NCI-H1048 (cell line): ENCODE measurements at places on chromosomes 4 and X.

DNA sequence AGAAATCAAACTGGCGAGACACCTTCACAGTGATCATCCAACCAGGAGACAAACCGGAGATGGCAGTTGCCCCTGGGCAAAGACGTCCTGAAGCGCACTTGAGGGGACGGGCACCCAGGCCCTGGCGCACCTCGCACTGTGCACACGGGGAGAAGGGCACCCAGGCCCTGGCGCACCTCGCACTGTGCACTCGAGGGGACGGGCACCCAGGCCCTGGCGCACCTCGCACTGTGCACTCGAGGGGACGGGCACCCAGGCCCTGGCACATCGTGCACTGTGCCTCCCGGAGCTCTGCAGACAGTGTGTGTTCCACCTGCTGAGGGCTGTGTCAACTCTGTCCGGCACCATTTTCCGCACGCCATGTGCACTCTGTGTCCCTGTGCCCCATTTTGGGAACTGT, 34.6 kb upstream of the CPLX1 start:
- no peak for DNase-seq

GRCh38 chr4:43457866-43458265, 565.4 kb downstream of the GRXCR1 start:
- DNase-seq: no peak

DNA sequence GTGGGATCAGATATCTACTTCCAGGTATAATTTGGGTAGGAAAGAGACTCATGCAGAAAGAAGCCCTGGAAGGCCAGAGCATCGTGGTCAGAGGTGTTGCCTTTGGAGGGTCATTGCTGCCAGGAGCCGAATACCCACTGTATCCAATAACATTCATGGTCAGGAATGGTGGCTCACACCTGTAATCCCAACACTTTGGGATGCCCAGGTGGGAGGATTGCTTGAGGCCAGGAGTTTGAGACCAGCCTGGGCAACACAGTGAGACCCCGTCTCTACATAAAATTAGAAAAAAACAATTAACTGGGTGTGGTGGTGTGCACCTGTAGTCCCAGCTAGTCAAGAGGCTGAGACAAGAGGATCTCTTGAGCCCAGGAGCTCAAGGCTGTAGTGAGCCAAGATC, 10.9 kb upstream of the F11 start:
- no peak for DNase-seq

GRCh38 chr4:11729548-11729947, 300.9 kb upstream of the HS3ST1 start:
- DNase-seq: no peak

GRCh38 chr4:189497516-189497915, 443.2 kb upstream of the FRG1 start:
- DNase-seq: no peak

DNA sequence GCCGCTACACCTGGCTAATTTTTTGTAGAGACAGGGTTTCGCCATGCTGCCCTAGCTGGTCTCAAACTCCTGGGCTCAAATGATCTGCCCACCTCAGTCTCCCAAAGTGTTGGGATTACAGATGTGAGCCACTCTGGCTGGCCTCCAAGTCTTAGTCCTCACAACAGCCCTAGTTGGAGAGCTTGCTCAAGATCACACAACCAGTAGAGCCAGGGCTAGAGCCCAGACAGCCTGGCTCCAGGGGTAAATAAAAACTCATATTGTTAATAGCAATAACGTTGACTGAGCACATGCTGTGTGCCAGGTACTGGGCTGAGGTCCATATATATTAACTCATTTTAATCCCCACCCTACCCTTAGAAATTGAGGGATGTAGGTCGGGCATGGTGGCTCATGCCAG, 7.3 kb upstream of the JAKMIP1 start:
- no peak for DNase-seq

- no peak for DNase-seq
These were observed 46.0 kb upstream of the TLL1 start for GRCh38 chr4:165827018-165827417.

- no peak for DNase-seq
These were observed 95.3 kb upstream of the CXCL13 start for GRCh38 chr4:77510367-77510766.

- no peak for DNase-seq
These were observed 34.0 kb upstream of the GYPA start for GRCh38 chr4:144174401-144175067.

DNA sequence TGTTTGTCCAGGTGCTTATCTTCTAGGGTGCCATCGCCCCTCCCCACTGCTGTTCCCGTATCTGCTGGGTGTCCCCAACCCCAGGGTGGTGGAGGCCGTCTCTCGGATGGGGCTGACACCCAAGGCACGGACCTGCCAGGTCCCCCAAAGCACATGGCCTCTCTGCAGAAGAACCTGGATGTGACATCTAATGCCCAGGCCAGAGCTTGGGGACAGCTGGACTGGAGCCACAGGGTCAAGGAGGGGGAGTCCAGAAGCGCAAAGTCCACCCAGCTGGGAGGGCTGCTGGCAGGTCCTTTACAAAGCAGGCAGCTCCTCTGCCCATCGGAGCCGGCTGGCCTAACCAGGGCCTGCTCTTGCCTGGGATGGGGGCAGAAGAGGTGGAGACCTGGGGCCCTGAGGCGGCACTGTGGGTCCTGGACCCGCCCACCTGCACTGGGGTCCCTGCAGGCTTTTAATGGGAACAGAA, 751 bp upstream of the DOK7 start:
- DNase-seq: no peak

- DNase-seq: no peak
These were observed 87.1 kb downstream of the SLIT2 start for GRCh38 chr4:20338841-20339240.

- no peak for DNase-seq
These were observed 160.5 kb downstream of the RASL11B start for GRCh38 chr4:53022513-53023100.

DNA sequence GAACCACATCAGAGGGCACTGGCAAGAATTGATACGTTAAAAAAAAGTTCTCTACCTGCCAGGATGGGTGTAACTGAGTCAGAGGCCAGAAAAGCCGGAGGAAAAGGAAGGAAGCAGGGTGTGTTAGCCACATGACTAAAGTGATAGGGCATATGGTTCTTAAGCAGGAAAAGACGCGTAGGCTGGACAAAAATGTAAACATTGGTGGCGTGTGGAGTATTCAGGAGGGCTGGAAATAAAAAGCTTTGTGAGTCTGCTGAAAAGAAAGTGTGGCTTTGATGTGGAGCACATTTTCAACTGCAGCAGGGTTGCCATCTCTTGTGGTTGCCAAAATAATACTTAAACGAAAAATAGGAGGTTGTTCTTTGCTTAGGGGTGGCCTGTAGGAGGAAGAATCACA, 186.5 kb upstream of the RPL34 start:
- no peak for DNase-seq

DNA sequence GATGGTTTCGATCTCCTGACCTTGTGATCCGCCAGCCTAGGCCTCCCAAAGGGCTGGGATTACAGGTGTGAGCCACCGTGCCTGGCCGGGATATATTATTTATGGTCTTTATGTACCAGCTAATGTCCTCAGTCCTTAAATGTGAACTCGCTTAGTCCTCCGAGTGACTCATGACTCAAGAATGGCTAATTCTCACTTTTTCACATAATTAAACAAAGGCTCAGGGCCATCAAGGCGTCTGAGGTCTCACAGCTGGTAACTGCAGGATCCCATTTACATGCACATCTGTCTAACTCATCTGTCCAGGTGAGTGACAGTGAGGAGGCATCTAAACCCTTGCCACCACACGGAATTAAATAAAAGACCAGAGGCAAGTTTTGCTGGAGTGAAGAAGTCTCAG, 73.5 kb downstream of the HS3ST1 start:
- DNase-seq: no peak

GRCh38 chrX:149898554-149898953, 17.6 kb downstream of the MAGEA8 start:
- DNase-seq: no peak

GRCh38 chrX:111365770-111366325, 46.1 kb downstream of the DCX start:
- no peak for DNase-seq

DNA sequence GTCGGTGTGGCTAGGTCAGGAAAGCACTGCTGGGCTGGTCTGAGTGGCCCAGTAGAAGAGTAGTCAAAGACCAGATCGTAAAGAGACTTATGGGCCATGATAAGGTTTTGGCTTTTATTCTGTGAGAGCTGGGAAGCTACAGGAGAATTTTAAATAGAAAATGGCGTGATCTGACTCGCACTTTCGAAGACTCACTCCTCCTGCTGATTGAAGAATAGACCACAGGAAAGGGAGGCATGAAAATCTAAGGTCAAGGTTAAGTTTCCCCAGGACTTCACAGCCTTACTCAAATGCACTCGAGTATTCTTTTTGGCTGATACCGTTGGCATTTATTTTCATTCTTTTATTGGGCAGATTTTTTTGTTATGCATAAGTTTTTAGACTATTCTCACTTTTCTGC, 231.4 kb upstream of the ANKRD50 start:
- DNase-seq: no peak

GRCh38 chr4:142124874-142125273, 488.5 kb downstream of the IL15 start:
- DNase-seq: no peak

- DNase-seq: no peak
These were observed 99.9 kb downstream of the NHS start for GRCh38 chrX:17474892-17475291.

GRCh38 chr4:73895201-73896175, 26.3 kb downstream of the CXCL1 start:
- DNase-seq: no peak

- DNase-seq: no peak
These were observed 340.1 kb upstream of the CTSO start for GRCh38 chr4:156293657-156294297.

DNA sequence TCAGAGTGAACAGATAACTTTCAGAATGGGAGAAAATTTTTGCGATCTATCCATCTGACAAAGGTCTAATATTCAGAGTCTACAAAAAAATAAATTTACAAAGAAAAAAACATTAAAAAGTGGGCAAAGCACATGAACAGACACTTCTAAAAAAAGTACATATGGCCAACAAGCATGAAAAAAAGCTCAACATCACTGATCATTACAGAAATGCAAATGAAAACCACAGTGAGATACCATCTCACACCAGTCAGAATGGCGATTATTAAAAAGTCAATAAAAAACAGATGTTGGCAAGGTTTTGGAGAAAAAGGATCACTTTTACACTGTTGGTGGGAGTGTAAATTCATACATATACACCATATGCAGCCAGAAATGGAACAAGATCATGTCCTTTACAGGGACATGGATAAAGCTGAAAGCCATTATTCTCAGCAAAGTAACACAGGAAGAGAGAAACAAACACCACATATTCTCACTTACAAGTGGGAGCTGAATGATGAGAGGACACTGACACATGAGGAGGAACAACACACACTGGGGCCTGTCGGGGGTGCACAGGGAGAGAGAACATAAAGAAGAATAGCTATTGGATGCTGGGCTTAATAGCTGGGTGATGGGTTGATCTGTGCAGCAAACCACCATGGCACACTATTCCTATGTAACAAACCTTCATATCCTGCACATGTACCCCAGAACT, 41.6 kb upstream of the ITM2A start:
- no peak for DNase-seq

DNA sequence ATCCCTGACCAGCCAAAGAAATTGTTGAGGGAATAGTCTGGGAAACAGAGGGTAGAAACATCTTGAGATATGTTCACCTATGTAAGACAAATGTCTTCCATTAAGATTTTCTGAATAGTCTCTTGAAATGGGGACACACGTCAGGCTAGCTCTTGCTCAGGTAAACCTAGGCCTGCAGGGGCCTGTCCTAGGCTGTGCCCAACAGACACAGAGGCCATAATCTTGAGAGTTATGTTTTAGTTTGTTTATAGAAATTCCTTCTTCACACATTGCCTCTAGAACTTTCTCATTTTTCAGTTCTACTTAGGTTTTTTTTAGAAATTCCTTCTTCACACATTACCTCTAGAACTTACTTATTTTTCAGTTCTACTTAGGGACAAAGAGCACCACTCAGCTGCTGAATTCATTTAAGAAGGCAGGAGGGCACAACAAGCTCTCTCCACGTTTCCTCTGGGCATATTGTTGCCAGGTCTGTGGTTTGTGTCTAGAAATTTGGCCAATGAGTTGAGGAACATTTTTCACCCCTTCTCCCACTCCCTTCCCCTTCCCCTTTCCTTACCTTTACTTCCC, 94.9 kb downstream of the ARHGAP24 start:
- DNase-seq: no peak

- DNase-seq: no peak
These were observed 172.0 kb upstream of the ZC4H2 start for GRCh38 chrX:65148232-65148631.

DNA sequence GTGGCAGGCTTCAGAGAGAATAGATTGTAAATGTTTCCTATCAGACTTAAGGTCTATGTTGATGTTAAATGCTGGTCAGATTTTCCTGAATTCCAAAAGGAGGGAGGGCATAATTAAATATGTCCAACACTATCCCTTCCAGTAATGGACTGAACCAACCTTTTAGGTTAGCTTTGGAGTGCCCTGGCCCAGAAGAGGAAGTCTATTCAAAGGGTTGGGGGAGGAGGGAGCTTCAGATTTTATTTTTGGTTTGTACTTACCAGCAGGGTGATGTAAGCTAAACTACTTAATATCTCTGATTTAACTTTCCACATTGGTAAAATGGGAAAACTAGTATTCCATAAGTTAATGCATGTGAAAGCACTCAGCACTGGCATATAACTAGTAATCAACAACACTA, 91.1 kb downstream of the RBM46 start:
- no peak for DNase-seq

- DNase-seq: no peak
These were observed 193.7 kb downstream of the MAGEB5 start for GRCh38 chrX:26409636-26410035.

GRCh38 chr4:100248476-100248875, 58.2 kb upstream of the DDIT4L start:
- DNase-seq: no peak

DNA sequence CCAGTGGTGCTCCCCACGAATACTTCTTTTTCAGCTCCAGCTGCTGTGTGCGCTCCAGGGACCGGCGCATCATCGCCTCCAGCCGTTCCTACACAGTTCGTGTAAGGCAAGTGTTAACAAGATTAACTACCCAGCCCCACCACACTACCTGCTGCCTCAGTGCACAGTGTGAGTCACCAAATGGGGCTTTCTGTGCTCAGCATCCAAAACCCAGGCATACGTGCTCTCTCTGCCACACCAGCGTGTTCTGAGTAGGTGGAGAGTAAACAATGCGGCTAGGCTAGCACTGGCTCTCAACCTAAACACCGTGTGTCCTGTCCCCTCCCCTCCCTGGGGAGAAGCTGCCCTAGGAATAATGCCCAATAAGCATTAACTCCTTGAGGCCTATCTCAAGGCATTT, 60.0 kb downstream of the MAP7D2 start:
- no peak for DNase-seq

DNA sequence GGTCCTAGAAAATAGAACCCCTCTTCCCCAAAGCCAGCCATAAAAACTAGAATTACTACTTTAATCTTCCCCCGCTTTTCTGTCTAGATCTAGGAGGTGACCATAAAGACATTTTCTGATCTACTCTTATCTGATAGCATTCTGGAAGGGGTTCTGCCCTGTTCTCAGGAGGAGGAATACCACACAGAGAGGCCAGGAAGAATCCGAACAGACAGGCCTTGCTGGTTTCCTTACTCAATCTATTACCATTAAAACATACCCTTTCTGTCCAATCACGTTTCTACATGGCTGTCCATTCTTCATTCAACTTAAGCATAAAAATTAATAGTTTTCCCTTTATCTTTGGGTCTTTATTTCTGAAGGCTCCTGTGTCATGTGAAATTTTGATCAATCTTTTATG, 198.7 kb downstream of the GPAT3 start:
- no peak for DNase-seq

- no peak for DNase-seq
These were observed 158.5 kb upstream of the PBDC1 start for GRCh38 chrX:76014321-76014720.
